Esophagus muscularis mucosa (tissue), 4 donors: ENCODE measurements at places on chromosomes 1 and 21. TPM values are rescaled to one million over a fixed set of nuclear protein-coding genes. Genes with fewer than 3 reads are reported as not detected.

The ITPKB gene
- total RNA-seq = 71.1 TPM

The OTUD7B gene
- 27.3 TPM for total RNA-seq

The ACTL8 gene
- total RNA-seq = not detected

GRCh38 chr1:241799416-241799815, 48.6 kb upstream of the EXO1 start:
- H3K36me3 ChIP-seq = no peaks in the 10 kb centered on the region
- no peak for DNase-seq
- H3K27me3 ChIP-seq = no peaks in the 10 kb centered on the region
- H3K4me3 ChIP-seq = no peak overlapping the region
- no peaks in the 10 kb centered on the region for H3K4me1 ChIP-seq

GRCh38 chr1:58848818-58849411, 65.1 kb upstream of the JUN start:
- no peaks in the 10 kb centered on the region for H3K36me3 ChIP-seq
- H3K27me3 ChIP-seq = no peaks in the 10 kb centered on the region

DNA sequence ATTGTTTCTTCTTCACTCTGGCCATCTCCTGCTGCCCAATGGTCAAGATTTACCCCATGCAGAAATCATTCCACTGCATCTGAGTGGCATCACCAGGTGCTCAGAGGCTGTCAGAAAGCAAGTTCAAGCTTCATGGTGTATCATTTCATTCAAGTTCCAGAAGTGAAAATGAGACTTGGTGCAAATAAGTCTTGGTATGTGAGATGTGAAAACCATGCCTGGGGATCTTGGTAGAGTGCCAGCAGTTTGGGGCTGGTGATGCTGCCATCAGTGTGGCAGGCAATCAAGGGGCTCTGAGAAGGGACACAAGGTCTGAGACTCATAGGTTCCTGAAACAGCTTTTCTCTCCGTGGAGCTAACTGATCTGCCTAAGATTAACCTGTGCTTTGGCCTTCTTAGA, 52.0 kb downstream of the CD2 start:
- no peaks in the 10 kb centered on the region for H3K27me3 ChIP-seq
- peak; percentile 70 for DNase-seq
- no peak overlapping the region for H3K4me3 ChIP-seq
- H3K27ac ChIP-seq = no peak overlapping the region
- H3K36me3 ChIP-seq = no peaks in the 10 kb centered on the region

DNA sequence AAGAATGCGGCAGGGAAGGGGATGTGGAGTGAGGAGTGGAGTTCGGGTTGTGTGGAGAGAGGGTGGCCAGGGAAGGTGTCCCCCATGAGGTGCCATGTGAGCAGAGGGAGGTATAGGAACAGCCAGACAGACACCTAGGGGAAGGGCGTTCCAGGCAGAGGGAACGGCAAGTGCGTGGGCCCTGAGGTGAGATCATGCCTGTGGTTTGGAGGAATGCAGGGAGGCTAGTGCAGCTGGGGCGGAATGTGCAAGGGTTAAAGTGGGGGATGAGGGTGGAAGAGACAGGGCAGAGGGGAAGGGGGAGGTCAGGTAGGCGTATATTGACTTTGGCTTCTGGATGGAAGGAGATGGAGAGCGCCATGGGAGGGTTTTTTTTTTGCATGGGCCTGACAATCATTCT, 31.6 kb upstream of the PADI6 start:
- H3K4me1 ChIP-seq = no peaks in the 10 kb centered on the region
- DNase-seq = no peak
- H3K4me3 ChIP-seq = no peak overlapping the region
- no peaks in the 10 kb centered on the region for H3K27me3 ChIP-seq
- H3K36me3 ChIP-seq = no peaks in the 10 kb centered on the region

DNA sequence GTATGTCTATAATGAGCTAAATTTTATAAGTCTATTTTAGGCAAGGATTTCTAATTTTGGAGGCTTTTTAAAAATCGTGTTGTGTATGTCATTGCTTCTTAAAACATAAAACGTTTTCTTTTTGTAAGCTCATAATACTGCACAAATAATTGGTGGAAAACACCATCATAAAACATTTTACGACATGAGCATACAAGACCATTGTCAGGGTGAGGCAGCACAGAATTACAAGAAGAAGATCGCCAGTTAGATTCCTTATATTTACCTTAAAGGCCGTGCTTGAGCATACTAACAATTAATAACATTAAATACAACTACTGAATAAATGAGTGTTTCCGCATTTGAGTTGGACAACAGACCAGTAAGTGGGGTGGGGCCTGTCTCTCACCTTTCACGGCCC, 19.1 kb upstream of the LMX1A start:
- peak overlapping the region; percentile 91 for H3K27ac ChIP-seq
- H3K27me3 ChIP-seq = no peaks in the 10 kb centered on the region
- H3K4me1 ChIP-seq = peaks cover 15% of the 10 kb centered on the region
- peak overlapping the region; percentile 55 for H3K4me3 ChIP-seq

GRCh38 chr1:221696027-221696426, 45.9 kb downstream of the DUSP10 start:
- DNase-seq = no peak
- H3K27ac ChIP-seq = no peak overlapping the region
- H3K27me3 ChIP-seq = no peaks in the 10 kb centered on the region

DNA sequence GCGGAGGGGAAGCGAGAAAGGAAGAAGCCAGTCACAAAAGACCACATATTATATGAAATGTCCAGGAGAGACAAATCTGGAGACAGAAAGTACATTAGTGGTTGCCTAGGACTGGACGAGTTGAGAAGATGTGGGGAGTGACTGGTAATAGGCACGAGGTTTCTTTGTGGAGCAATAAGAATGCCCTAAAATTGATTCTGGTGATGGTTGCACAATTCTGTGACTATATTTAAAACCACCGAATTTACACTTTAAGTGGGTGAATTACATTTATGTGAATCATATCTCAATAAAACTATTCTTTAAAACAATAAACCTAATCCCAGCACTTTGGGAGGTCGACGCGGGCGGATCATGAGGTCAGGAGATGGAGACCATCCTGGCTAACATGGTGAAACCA, 63.1 kb downstream of the ZNF281 start:
- DNase-seq = no peak
- no peak overlapping the region for H3K27ac ChIP-seq
- no peaks in the 10 kb centered on the region for H3K4me1 ChIP-seq
- no peaks in the 10 kb centered on the region for H3K27me3 ChIP-seq
- no peak overlapping the region for H3K4me3 ChIP-seq
- no peaks in the 10 kb centered on the region for H3K36me3 ChIP-seq

GRCh38 chr1:226884966-226885820, 14.8 kb downstream of the PSEN2 start:
- no peak for DNase-seq
- peaks cover 26% of the 10 kb centered on the region for H3K36me3 ChIP-seq
- no peak overlapping the region for H3K4me3 ChIP-seq
- H3K27me3 ChIP-seq = no peaks in the 10 kb centered on the region

DNA sequence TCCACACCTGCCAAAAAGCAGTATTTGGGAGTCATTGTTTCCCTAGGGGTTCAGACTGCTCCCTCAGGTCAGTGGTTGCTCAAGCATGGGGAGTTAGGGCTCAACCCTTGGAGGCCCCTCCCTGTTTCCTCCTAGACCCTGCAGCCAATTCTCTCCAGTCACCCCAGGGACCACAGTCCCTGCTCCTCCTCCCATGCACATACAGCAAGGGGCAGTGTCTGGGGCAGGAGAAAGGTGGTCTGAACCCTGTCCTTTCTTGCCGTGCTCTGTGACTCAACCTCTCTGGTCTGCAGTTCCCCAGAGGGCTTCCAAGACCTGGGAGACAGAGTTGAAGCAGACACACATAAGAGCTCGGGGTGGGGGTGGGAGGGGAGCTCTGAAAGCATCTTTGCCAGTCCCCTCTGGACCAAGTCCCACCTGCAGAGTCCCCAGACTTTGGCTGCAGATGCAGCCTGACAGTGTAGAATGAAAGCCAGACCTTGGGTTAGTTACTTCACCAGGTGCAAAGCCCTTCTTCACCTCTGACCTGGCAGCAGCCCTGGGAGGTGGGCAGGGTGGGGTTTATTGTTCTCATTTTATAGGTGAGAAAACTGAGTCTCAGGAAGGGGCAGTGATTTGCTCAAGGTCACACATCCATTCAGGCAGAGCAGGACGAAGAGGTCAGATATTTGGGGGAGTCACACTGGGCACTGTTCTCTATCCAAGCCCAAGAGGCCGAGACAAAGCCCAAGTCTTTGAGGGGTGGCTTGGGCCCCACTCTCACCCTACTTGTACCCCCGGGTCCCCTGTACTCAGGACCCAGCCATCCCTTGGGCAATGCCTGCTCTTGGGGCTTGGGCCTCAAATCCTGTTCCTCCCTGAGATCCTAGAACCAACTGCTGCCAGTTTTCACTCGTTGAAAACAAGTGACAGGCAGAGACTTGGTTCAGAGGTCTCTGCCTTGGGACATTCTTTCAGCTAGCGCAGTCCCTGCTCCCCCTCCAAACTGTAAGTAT, 748 bp downstream of the PDZK1IP1 start:
- peaks cover 38% of the 10 kb centered on the region for H3K4me1 ChIP-seq
- H3K36me3 ChIP-seq = no peaks in the 10 kb centered on the region
- no peak overlapping the region for H3K4me3 ChIP-seq
- H3K27ac ChIP-seq = peak overlapping the region; percentile 48
- no peaks in the 10 kb centered on the region for H3K27me3 ChIP-seq

DNA sequence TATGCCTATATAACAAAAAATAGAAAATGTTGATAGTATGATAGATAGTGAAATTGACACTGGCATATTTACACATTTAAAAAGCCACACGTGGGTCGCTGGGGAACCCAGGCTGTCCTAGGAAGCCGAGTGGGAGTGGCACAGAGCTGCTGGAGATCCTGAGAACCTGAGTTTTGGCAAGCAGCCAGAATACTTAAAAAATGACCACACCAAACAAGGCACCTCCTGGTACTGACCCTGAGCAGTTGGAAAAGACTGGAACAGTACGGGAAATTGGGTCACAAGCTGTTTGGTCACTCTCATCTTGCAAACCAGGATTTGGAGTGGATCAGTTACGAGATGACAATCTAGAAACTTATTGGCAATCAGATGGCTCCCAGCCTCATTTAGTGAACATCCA, 111.5 kb downstream of the ZFYVE9 start:
- H3K4me3 ChIP-seq = no peak overlapping the region
- no peak overlapping the region for H3K27ac ChIP-seq
- H3K27me3 ChIP-seq = no peaks in the 10 kb centered on the region
- H3K4me1 ChIP-seq = no peaks in the 10 kb centered on the region

GRCh38 chr1:76379506-76379905, 305.0 kb downstream of the ST6GALNAC3 start:
- no peak overlapping the region for H3K4me3 ChIP-seq
- no peaks in the 10 kb centered on the region for H3K27me3 ChIP-seq
- H3K4me1 ChIP-seq = no peaks in the 10 kb centered on the region

GRCh38 chr1:92543131-92544055, 56.7 kb upstream of the GFI1 start:
- H3K27ac ChIP-seq = no peak overlapping the region
- H3K27me3 ChIP-seq = no peaks in the 10 kb centered on the region
- H3K4me1 ChIP-seq = peaks cover 4% of the 10 kb centered on the region
- DNase-seq = no peak
- no peak overlapping the region for H3K4me3 ChIP-seq

GRCh38 chr1:60036856-60037460, 36.6 kb downstream of the C1orf87 start:
- H3K27me3 ChIP-seq = no peaks in the 10 kb centered on the region
- no peaks in the 10 kb centered on the region for H3K4me1 ChIP-seq
- no peak overlapping the region for H3K4me3 ChIP-seq

- no peak overlapping the region for H3K4me3 ChIP-seq
- no peaks in the 10 kb centered on the region for H3K27me3 ChIP-seq
- no peak for DNase-seq
Observed at GRCh38 chr1:58620926-58621325, 43.9 kb upstream of the TACSTD2 start.

GRCh38 chr21:36265431-36265830, 54.6 kb upstream of the MORC3 start:
- peaks cover 5% of the 10 kb centered on the region for H3K4me1 ChIP-seq
- H3K27ac ChIP-seq = no peak overlapping the region
- no peaks in the 10 kb centered on the region for H3K27me3 ChIP-seq
- H3K36me3 ChIP-seq = peaks cover 5% of the 10 kb centered on the region
- DNase-seq = no peak

DNA sequence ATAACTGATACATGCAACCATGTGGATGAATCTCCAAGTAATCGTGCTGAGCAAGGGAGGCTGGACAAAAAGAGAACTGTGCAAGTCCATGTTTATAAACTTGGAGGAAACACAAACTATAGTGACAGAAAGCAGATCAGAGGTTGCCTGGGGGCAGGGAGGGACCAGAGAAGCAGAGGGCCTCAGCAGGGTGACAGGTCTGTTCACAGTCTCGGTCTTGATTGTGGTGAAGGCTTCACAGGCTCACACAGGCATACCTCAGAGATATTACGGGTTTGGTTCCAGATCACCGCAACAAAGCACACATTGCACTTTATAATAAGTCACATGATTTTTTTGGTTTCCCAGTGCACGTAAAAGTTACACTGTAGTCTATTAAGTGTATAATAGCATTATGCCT, 28.5 kb downstream of the ACOT7 start:
- H3K27me3 ChIP-seq = no peaks in the 10 kb centered on the region
- H3K4me3 ChIP-seq = no peak overlapping the region
- H3K4me1 ChIP-seq = peaks cover 11% of the 10 kb centered on the region
- H3K36me3 ChIP-seq = no peaks in the 10 kb centered on the region
- no peak overlapping the region for H3K27ac ChIP-seq
- DNase-seq = no peak

DNA sequence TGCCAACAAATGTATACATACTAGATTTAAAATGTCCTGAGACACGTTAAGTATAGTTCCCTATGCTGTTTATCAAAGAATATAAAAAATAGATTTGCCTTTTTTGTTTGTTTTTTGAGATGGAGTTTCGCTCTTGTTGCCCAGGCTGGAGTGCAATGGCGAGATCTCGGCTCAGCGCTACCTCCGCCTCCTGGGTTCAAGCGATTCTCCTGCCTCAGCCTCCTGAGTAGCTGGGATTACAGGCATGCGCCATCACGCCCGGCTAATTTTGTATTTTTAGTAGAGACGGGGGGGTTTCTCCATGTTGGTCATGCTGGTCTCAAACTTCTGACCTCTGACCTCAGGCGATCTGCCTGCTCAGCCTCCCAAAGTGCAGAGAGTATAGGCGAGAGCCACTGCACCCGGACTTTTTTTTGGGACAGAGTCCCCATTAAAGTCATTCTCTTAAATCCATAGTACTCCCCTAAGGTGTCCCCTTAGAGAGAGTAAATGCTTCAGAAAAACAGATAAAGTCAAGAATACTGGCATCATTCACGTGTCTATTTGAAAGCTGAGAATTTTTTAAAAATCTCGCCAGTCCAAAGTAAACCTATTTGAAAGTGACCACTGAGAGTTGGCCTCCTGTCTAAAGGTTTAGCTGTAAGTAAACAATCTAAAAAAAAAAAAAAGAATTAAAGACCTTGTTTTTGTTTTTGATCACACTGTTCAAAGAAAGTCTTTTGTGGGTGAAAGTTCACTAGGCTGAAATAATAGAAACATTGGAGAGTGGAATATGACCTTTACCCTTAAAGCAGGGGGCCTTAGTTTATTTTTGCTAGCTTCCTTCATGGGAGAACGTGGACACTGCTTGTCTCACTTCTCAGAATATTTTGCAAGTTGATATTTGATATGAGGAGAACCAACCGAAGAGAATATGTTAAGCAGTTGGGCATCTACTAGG, 48.0 kb upstream of the SLC16A1 start:
- H3K4me1 ChIP-seq = peaks cover 18% of the 10 kb centered on the region
- no peak for DNase-seq
- no peaks in the 10 kb centered on the region for H3K36me3 ChIP-seq
- no peaks in the 10 kb centered on the region for H3K27me3 ChIP-seq

GRCh38 chr21:44436958-44437357, 18.4 kb upstream of the LRRC3 start:
- H3K27ac ChIP-seq = no peak overlapping the region
- H3K36me3 ChIP-seq = no peaks in the 10 kb centered on the region
- H3K4me3 ChIP-seq = no peak overlapping the region
- no peak for DNase-seq
- H3K27me3 ChIP-seq = no peaks in the 10 kb centered on the region

GRCh38 chr1:248805876-248806275, 19.8 kb downstream of the SH3BP5L start:
- no peaks in the 10 kb centered on the region for H3K27me3 ChIP-seq
- no peak overlapping the region for H3K4me3 ChIP-seq
- no peak overlapping the region for H3K27ac ChIP-seq
- H3K4me1 ChIP-seq = peaks cover 16% of the 10 kb centered on the region
